Effector memory CD4-positive, alpha-beta T cell (primary cell): ENCODE measurements at places on chromosomes 11 and 22.

- DNase-seq = no peak
Measured at GRCh38 chr11:16935518-16936302, 78.5 kb downstream of the PLEKHA7 start.

- DNase-seq = no peak
Measured at GRCh38 chr11:61892085-61892370, 683 bp upstream of the FADS3 start.

GRCh38 chr11:94960488-94960887 is 12.9 kb downstream of the CWC15 start:
- no peak for DNase-seq

DNA sequence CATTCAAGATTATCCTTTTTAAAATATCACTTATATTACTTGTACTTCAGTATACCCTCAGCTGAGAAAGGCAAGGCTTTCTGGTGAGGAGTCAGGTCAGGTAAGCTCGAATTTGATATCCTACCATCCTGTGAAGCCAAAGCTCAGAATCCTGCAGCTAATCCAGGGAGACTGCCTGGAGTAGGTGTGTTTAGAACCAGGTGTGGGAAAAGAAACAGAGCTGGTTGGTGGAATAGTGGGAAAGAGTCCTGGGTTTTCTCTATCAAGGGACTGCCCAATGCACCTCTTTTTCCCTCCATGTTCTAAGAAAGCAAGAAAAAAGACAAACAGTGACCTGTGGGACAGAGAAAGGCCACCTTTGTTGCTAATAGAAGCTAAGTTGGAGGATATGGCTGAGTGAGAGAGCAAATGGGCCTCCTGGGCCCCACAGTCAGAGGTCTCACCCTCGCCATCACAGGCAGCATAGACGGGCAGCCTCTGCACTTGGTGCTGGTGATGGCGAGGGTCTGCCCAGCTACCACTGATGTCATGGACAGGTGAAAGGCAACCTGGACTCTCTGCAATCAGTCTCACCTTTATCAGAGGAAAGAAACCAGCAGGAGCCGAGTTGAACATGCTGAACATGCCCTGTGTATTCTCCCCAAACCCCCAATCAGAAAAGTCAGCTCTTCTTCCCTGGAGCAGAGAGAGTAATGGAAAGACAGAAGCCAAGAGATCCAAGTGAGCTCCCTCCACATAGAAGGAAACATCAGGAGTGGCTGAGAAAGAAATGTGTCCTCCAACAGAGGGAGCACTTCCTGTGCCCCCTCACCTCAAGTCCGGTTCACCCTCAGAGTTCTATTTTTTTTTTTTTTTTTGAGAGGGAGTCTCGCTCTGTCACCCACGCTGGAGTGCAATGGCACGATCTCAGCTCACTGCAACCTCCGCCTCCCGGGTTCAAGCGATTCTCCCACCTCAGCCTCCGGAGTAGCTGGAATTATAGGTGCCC is 491.3 kb downstream of the BUD13 start:
- no peak for DNase-seq

GRCh38 chr11:16032974-16033373 is 323.4 kb downstream of the SOX6 start:
- no peak for DNase-seq

DNA sequence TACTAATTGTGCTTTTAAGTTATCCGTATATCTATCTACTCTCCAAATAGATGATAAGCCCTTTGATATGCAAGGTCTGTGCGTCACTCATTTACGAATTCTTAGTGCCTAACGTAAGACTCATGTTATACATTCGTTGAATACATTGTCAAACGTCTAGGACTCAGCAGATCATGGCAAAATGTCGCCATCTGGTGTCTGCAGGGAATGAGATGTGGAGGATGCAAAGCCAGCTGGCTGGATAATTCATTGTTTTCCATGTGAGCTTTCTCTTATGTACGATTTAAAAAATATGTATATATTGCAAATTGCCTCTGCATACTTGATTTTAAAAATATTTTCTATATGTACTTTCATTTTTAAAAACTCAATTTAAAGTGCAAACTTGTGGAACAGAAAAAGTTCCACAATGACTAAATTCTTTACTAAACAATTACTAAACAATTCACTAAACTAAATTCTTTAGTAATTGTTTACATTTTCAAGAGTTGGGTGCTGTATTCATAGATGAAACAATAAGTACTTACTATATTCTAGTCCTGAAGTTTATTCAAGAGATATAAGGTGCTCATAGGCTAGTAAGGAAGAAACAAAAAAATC is 33.8 kb downstream of the ZNF202 start:
- DNase-seq = no peak

DNA sequence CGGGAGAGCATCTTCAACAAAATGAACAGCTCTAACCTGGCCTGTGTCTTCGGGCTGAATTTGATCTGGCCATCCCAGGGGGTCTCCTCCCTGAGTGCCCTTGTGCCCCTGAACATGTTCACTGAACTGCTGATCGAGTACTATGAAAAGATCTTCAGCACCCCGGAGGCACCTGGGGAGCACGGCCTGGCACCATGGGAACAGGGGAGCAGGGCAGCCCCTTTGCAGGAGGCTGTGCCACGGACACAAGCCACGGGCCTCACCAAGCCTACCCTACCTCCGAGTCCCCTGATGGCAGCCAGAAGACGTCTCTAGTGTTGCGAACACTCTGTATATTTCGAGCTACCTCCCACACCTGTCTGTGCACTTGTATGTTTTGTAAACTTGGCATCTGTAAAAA is 109.9 kb downstream of the ARHGAP8 start:
- DNase-seq = no peak
